ENCODE measurements at places on chromosomes 13 and 19.

GRCh38 chr13:32354040-32354439 lies 38.7 kb downstream of the BRCA2 start:
- no peak for DNase-seq

DNA sequence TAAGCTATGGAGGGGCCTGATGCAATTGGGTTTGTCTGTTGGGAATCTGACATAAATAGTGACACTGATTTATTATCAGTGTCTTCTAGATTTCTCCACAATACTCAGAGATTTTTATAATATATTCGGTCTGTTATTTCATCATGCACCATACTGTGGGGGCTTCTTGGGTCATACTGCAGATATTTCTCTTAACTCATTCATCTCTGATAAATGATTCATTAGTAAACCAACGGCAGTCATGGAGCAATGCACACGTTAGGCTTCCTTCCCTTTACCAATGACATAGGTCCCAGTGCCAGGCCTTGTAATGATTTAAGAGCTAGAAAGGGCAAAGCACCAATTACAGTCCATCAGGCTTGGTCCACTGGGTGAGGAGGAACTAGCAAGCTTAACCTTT lies 53.6 kb downstream of the FAM216B start:
- DNase-seq: no peak

GRCh38 chr19:39401070-39401548 lies 5.5 kb upstream of the ZFP36 start:
- no peak for DNase-seq

- DNase-seq: no peak
Measured at GRCh38 chr19:39754544-39754943, 16.7 kb upstream of the CLC start.

GRCh38 chr13:43785650-43786471 lies 911 bp downstream of the ENOX1 start:
- peak; percentile 68 for DNase-seq

GRCh38 chr13:60410299-60410698 lies 13.3 kb downstream of the TDRD3 start:
- DNase-seq: no peak

All from WERI-Rb-1 (cell line).